Forelimb muscle (tissue), 1 donor: ENCODE measurements at places on chromosomes 6 and 20.

DNA sequence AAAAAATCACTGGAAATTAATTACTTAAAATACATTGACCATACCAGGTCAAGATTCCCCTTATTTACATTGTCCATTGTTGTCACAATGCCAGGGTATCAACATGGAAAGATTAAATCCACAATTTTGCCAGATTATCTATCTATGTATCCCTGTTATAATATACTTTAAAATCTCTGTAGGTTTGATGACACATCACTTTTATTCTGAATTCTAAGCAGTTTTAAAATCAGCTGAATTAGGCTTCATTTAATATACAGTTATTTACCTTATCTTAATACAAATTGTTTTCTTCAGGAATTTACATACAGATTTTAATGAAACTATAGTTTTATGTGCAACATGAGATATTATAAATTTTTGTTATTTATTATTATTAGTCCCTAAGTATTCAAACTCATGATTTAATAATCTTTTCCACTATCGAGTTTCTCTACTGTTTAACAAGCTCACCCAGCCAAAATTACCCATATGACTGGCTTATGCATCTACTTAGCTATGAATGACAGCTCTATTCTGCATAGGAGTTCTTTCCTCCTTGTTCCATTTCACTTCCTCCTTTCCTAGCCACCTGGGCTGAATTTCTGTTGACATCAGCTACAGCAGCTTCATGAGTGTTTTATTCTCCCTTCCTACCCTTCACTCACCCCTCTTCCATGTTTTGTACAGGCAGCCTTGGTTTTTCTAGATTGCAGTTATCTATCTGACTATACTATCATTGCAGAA, 654.2 kb upstream of the MAP3K7 start:
- no peak for DNase-seq

DNA sequence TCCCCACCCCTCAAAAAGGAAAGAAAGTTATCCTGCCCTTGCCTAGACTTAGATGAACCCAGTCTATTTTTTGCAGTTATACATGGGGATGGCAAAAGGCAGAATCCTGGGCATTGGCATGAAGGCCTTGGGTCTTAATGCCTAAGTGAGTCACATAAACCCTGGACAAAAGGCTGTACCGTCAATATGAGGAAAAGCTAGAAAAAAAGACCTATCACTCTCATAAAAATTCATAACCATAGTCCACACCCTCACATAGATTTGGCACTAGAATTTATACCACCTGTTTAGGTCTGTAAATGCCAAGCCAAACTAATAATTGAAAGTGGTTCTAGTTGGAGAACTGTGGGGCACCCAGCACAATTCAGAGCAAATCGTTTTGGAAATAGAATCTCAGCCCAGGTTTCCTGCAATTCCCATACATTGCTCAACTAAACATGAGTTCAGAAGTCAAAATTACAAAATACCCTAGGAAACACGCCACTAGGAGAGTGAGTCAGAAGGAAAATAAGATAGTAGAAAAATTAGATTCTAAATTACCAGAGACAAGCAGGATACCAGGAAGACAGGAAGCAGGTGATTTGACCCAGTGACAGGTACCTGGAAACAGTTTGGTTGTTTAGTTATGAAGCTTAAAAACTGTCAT, 70.4 kb upstream of the FUCA2 start:
- DNase-seq = no peak

GRCh38 chr6:158381214-158381613, 68.9 kb downstream of the TULP4 start:
- DNase-seq = no peak

DNA sequence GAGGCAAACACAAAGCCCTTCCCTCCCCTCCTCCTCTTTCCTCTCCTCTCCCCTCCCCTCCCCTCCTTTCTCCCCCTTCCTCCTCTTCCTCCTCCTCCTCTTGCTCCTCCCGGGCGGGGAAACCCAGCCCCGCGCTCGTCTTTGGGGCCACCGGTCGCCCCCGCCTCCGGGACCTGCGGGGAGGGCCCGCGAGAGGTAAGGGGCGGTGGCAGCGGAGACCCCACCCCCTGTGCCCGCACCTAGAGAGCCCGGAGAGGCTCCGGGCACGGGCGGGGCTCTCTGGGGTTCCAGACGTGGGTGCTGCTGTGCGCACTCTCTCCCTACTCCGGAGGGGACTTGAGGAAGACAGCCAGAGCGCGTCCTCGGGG, at the start of gene RIN2:
Gene RIN2 (plus strand): TSS at position 126 of the 368 bp plus-strand sequence. CDS start 131,344 bp downstream, outside the sequence.
- no peak for DNase-seq

DNA sequence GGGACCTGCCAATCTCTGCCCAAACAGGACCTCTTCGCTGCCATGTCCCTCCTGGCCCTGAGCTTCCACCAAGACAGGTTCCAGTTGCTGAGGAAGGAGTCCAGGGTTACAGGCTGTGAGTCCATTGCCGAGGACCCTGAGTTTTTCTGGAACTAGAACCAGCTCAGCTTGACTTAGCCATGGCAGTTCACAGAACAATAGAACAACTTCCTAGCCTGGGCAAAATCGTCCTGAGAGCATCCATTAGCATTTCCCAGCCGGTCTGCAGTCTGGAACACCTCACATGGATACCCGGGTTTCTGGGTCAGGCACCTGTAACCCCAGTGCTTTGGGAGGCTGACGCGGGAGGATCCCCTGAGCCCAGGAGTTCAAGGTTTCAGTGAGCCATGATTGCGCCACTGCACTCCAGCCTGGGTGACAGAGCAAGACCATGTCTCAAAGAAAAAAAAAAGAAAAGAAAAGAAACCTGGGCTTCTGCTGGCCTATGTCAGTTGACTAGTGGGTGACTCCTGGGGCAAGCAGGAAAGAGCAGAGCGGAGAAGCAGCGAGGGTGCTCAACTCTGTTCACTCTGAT, 90.3 kb downstream of the TCP11 start:
- no peak for DNase-seq

- DNase-seq = no peak
These were observed 5.6 kb upstream of the HTR1B start for GRCh38 chr6:77468939-77469338.

DNA sequence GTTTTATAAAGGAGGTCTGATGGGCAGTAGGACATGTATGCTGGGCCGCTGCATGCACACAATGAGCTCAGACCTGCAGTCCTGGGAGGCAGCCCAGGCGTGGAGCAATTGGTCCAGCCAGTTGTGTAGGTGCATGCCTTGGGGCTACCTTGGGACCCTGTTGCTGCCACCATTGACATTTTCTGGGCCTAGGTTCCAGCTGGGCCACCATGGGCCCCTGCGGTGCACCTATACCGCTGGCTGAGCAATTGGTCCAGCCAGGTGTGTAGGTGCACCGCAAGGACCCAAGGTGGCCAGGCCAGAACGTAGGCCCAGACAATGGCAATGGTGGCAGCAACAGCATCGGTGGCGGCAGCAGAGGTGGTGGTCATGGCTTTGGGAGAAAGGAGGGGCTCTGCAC, 143.9 kb downstream of the PXDC1 start:
- no peak for DNase-seq

DNA sequence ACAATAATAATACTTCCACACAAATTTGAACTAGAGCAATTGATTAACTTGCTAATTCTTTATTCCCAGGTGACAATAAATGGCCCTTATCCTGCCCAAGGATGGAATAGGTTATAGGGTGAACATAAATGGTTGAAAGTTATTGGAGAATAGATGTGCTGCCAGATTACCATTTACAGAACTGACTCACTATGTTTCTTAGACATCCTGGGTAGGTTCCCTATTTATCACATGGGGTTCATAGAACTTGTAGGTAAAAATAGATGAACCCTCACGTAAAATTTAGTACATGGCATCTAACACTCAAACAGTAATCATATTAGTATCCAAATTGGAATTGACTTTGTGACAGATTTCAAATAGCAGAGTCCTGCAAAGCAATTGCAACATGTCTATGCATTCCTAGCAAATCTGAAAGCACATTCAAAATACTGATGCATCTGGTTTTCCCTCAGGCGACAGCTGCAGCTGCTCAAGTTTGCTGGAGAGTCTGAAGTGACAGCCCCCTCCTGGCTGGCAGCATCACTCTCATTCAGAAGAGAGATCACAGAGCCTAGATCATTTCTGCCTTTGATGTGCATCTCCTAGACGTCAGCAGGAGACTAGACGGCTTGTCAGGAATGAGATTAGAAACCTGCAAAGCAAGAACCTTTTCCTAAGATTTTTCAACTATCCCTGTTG, 80.2 kb upstream of the RNF217 start:
- DNase-seq = no peak

DNA sequence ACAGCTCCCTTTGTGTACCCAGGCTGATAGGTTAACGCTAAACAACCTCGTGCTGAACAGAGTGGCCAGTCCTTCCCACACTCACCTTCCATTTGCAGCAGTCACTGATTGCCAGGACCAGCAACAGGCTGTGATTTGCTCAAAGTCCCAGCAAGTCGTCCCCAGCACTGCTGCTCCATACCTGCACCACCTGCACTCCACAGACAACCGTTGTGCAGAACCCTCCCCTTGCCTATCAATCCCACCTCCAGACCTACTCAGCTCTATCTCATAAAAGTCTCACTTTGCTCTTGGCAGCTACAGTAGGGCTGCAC, 43.1 kb upstream of the SCML4 start:
- no peak for DNase-seq

- no peak for DNase-seq
These were observed 68.0 kb downstream of the SLC35F1 start for GRCh38 chr6:117974914-117975627.

DNA sequence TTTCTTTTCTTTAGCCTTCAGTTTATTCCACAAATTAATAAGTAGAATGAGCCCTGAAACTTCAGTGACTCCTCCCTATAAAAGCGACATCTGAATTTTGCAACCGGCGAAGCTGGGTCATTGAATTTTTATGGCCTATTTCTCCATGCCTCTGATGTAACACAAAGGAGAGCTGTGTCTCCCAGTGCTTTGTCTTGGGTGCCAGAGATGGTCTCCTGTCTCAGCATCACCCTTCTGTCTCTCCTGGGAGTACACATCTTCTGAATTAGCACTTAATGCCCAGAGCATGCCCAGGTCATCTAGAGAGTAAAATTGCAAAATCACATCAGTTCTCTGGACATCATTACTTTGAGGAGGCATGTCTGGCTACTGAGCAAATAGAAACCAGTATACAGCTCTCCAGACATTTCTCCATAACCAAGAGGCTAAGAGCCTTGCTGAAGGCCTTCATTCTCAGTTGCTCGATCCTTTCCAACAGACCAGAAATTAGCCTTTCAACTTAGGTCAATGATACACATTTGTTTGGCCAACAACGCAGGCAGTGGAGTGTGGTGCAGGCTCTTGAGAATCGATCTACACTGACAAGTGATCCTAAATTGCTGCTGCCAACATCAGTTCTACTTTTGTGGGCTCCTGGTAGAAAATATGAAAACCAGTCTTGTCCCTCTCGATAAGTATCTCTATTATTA, 176.0 kb upstream of the FOXQ1 start:
- DNase-seq = no peak

DNA sequence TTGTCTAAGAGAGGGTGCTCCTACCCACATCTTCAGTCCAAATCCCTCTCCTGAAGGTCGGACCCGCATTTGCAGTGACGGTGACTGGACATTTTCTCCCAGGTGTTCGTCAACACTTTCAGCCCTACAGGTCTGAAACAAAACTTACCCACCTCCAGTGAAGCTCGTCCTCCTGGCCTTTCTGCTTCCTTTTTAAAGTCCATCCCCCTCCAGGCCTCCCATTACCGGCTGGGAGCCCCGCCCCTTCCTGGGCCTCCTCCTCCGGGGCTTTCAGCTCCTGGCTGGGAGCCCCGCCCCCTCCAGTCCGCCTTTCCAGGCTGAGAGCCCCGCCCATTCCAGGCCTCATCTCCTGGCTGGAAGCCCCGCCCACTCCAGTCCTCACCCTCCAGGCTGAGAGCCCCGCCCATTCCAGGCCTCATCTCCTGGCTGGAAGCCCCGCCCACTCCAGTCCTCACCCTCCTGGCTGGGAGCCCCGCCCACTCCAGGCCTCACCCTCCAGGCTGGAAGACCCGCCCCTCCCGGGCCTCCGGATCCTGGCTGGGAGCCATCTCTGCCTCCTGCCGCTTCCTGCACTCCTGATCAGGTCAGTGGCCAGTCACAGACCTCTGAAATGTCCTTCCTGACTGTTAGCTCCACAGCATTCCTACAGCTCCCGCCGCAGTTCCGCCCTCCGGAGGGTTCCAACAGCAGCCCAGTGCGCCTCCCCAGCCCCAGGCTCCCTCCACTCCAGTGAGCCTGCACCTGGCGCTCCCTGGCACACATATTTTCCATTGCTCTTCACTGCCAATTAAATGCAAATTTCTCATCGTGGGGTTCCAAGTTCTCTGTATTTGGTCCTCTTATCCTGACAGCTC, 98.5 kb downstream of the LY86 start:
- DNase-seq = no peak

DNA sequence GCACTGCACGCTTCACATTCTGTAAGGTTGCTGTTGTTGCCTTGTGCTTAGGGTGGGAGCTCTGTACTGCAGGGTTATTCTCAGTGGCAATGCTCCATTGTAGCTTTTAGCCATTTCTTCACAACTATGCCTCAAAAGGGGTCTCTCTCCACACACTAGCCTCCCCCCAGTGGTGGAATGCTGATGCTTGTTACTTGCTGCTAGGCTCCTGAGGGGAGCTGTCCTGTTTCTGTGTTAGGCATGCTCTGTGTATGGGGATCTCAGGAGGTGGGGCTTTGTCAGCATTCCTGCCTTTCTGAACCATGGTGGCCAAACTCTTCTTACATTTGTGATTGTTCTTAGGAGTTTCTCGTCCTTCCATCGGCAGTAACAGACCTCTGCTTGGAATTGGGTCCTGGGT, 18.8 kb downstream of the TMEM170B start:
- no peak for DNase-seq

GRCh38 chr6:168206186-168206585, 113.4 kb downstream of the DACT2 start:
- DNase-seq = no peak

- no peak for DNase-seq
These were observed 30.4 kb downstream of the AKIRIN2 start for GRCh38 chr6:87671555-87672029.

- DNase-seq = no peak
These were observed 143.5 kb upstream of the AFDN start for GRCh38 chr6:167683028-167683862.

DNA sequence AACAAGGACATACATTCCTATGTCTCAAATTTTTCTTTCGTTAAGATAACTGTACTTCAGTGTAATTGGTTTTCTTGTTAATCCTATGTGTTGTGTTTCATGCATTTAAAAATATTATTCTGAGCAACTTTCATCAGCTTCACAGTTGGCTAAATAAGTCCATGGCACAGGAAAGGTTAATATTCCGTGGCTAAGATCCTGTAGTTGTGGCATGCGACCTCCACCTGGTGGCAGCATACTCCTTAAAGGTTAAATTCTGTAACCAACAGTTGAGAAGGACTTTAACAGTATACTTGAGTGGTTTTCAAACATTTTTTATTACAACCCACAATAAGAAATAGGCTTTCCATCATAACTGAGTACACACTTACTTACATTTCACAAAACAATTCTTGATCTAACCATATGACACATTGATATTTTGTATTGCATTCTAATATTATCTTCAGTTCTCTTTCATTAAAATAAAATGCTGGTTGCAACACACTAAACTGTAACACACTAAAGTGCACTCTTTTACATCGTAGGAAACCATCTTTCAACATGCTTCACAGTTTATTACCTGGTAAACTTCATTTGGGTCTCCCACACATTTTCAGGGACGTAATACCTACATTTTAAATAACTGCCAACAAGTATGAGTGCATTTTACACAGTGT, 118.3 kb downstream of the SLX4IP start:
- peak; percentile 45 for DNase-seq

- no peak for DNase-seq
These were observed 235.8 kb downstream of the ALDH8A1 start for GRCh38 chr6:134714113-134714512.
